HFF-Myc (cell line): ENCODE measurements at places on chromosomes 16 and 17.

DNA sequence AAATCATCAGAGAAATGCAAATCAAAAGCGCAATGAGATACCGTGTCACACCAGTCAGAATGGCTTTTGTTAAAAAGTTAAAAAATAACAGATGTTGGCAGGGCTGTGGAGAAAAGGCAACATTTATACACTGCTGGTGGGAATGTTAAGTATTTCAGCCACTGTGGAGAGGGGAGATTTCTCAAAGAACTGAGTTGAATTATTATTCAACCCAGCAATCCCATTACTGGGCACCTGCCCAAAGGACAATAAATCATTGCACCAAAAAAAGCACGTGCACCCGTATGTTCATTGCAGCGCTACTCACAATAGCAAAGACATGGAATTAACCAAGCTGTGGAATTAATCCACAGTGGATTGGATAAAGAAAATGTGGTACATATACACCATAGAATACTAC is 204.7 kb downstream of the HS3ST4 start:
- DNase-seq = no peak

GRCh38 chr17:9003355-9004131 is 17.8 kb upstream of the NTN1 start:
- no peak for DNase-seq

- DNase-seq = no peak
These were observed 14.4 kb upstream of the CD300E start for GRCh38 chr17:74637926-74638325.

DNA sequence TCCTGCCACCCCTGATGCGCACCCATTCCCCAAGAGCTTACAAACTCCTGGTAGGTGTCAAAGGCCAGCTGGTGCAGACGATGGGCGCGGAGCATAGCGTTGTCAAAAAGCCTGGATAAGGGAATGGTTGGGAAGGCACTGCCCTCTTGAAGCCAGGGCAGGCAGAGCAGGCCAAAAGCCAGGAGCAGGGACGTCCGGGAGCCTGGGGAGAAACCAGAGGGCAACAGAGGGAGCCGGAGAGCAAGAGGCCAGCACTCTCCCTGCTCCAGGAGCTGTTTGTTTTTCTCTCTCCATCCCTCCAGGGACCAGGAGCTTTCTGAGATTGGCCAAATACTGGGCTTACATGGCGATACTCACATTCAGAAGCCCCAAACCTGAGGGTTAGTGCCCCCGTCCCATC is 334 bp downstream of the GH1 start:
- no peak for DNase-seq

DNA sequence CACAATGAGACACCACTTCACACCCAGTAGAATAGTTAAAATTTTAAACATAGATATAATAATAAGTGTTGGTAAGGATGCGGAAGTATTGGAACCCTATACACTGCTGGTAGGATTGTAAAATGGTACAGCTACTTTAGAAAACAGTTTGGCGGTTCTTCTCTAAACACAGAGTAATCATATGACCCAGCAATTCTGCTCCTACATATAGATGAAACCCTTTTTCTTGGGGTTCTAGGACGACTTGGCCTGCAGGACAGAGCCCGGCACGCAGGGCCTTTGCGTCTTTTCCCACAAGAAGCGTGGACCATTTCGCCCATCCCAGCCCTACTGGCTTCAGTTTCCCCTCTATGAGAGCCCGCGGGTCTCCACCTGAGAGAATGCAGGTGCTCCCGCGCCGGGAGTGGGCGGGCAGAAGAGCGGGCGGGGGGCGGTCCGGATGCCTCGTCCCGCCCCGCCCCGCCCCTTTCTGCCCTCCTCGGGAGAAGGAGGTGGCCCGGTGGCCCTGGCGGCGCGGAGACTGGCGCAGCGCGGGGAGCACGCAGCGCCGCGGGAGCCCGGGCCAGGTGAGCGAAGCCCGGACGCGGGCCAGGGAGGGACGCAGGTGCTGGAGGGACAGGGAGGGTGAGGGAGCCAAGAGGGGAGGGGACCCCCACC is at the start of gene SDR42E2:
SDR42E2 (plus strand) TSS at position 508 of the 657 bp plus-strand sequence. CDS start 3,077 bp downstream, outside the sequence.
- DNase-seq = no peak

GRCh38 chr17:57207396-57207795 is 48.9 kb upstream of the MSI2 start:
- no peak for DNase-seq

DNA sequence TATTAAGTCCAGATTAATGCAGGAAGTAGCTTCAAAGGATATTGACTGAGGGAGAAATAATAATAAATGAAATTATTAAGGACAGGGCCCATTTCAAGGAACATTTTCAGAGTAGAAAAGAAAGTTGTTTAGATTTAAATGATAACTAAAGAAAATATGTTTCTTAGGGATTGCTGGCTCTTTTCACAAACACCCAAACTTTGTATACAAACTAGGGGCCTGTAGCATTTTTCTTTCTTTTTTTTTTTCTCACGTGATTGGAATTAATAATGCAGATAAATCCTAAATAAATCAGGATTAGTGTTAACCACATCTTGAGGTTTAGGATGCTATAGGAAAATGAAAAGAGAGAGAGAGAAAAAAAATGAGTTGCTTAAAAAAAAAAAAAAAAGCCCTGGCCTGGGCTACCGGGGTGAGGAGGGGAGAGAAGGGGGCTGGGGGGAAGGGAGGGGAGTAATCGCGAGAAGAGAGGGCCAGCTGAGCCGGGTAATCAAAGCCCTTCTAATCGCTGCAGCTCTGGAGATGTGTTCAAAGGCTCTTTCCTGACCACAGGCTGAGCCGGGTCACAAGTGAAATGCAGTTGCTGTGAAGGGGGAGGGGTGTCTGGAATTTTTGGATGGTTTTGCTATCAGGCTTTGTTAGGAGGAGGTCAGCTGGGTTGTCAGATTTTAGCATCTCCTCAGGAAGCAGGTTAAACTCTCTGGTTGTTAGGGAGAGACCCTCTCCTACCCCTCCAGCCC is 104.6 kb upstream of the ZFHX3 start:
- no peak for DNase-seq

DNA sequence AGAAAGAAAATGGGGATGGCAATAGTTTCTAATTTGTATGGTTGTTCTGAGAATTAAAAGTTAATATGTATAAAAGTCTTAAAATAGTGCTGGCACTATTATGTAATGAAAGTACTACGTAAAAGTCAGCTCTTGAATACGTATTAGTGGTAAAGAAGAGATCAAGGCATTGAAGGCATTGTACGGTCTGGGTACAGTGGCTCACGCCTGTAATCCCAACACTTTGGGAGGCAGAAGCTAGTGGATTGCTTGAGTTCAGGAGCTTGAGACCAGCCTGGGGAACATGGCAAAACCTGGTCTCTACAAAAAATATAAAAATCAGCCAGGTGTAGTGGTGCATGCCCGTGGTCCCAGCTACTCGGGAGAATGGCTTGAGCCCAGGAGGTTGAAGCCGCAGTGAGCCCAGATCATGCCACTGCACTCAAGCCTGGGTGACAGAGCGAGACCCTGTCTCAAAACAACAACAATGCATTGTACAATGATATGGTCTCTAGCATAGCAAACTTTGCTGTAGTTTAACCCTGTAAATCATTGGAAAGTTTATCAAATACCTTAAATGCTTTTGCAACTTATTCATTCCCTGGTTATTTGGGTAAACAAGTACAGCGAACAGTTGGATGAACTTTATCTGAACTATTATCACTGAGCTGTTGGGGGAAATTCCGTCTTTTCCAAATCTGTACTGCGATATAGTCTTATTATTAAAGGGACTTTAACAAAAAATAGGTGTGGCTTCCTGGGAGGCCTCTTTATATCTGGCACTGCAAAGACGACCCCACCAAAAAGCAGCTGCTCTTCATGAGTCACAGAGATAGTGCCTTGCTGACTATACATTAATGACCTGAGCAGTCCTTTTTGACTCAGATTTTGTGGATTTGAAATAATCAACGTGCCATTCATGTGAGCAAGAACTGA is 73.6 kb downstream of the GPRC5B start:
- no peak for DNase-seq

DNA sequence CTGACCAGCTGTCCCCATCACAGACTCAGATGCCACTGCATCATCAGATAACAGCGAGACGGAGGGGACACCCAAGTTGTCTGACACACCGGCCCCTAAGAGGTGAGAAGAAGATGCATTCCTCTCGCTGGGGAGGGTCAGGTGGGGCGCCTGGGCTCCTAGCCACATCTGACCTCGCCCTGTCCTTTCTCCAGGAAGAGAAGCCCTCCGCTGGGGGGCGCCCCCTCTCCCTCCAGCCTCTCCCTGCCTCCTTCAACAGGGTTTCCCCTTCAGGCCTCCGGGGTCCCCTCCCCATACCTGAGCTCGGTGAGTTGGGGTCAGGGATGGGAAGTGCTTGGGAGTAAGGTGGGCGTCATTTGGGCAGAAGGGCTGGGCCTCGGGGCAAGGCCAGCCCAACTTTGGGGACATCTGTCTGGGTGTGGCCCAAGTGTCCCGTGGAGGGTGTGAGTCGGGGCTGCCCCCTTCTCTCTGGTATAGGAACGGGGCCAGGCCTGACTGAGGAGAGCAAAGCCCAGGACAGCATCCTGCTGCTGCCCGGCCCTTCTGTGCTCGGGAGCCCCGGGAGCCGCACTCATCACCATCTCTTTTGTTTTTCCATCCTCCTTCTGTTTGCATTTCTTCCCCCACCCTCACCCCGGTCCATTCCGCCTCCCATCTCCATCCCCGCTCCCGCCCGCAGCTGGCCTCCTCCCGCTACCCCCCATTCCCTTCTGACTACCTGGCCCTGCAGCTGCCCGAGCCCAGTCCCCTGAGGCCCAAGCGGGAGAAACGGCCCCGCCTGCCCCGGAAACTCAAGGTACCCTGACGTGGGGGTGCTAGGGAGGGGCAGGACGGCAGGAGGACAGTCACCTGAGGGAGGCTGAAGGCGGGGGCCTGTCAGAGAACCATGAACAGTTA is 4.9 kb downstream of the INO80E start:
- no peak for DNase-seq

DNA sequence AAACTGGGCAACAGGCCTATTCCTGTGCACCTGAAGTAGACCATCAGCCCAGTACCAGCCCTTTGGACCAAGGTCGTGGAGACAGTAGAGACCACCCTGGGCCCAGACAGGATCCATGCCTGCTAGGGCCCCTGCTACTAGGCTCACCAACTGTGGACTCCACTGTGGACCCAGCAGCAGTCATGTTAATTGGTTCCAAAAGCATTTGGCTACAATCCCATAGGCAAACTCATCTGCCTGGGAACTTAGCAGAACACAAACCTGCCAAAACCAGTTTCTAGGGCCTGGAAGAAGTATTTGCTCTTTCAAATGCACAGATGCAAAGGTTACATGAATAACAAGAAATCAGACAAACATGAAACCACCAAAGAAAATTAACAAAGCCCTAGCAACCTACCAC is 53.1 kb downstream of the ACSM2A start:
- no peak for DNase-seq

GRCh38 chr17:3818786-3819185 is 17.8 kb upstream of the ITGAE start:
- no peak for DNase-seq

- peak; percentile 6 for DNase-seq
These were observed 46.5 kb downstream of the STX8 start for GRCh38 chr17:9529033-9529700.

GRCh38 chr16:51853586-51853985 is 693.4 kb downstream of the TOX3 start:
- DNase-seq = no peak

DNA sequence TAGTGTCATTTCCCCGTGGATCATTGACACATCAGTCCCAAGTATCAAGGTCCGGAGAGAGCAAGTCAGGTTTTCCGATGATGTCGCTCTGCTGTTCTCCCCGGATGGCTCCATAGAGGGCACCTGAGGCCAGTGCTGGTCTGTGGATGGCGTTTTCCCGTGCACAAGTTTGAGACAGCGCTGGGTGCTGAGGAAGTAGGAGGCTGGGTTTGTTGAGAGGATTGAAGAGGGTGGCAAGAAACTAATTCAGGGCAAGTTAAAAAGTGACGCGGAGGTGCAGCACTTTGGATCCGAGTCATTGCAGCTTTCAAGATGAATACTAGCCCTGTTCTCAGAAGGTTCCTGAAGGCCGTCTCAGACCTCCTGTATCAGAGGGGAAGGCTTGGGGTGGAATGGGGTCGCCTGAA is 7.7 kb downstream of the NUBP1 start:
- DNase-seq = no peak

- no peak for DNase-seq
These were observed 240.9 kb downstream of the KIF2B start for GRCh38 chr17:54063639-54064038.

DNA sequence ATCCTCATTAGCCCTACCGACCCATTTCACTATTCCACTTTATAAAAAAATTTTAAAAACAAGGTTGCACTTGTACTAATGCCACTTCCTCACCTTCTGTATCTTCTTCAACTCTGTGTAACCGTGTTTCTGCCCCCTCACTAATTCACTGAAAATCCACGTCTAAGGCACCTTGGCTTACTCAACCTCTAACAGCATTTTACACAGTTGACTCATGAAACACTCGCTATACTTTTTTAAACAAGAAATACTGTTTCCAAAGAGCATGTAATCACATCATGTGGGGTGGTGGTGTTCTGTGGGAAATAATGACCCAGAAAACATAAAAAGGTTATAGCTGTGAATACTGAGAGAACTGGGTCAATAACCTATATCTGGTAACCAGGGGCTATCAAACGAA is 79.9 kb downstream of the NCOR1 start:
- DNase-seq = no peak

DNA sequence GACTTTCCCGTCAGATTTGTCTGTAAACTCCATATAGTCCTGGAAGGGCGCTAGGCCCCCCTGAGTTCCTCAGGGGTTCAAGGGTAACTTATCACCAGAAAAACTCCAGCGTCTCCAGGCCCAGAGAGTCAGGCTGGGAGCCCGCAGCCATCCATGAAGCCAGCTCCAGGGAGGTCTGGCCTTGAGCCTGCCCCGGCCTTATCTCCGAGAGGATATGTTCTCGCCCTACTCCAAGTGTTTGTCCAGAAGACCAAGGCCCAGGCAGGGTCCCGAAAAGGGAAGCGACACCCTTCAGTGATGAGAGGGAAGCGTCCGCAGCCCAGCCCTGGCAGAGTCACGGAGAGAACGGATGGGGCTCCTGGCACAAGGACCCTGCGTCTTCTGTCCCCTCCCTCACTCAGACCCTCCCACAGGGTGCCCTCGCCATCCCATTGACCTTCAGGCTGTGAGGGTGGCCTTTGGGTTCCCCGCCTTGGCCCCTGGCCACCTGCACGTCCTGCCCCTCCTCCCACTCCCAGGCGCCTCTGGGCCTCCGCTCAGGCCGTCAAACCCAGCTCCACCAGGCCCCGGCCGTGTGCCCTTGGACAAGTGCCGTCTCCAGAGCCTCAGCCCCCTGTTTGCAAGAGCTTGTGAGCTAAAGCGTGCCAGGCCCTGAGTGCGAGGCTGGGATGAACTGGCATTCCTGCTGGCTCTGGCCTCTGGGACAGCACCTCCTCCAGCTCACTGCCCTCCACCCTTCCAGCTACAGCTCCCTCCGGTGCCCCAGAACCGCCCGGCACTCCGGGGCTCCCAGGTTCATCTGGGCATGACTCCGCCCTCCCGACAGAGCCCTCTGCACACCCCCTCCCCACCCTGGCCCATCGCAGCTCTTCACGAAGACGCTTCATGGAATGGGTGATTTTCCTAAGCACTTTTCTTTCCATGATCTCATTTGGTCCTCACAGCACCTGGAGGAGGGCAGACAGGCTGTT is 83.4 kb downstream of the ZDHHC7 start:
- DNase-seq = no peak
